ENCODE measurements at places on chromosomes 4 and X. TPM values are rescaled to one million over a fixed set of nuclear protein-coding genes. Genes with fewer than 3 reads are reported as not detected.

DNA sequence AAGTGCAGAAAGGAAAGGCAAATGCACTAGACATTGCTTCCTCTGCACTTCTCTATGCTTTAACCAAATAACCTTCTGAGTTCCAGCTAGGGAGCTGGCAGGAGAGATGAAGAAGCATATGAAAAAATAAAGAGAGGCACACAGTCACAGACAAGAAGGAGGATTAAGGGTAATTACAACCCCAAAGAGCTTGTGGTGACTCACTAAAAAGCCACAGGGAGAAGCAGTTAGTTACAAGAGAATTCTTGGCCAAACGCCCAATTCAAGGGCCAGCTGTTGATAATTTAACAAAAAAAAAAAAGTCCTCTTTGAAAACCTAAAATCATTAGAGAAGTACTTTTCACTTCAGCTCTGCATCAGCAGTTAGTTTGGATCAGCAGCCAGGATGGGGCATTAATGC is 478.0 kb downstream of the KCNIP4 start:
- no peaks in the 10 kb centered on the region for H3K36me3 ChIP-seq
- peaks cover 43% of the 10 kb centered on the region for H3K27me3 ChIP-seq
- peaks cover 12% of the 10 kb centered on the region for H3K4me1 ChIP-seq
- no peak overlapping the region for H3K4me3 ChIP-seq
- H3K27ac ChIP-seq = no peak overlapping the region

GRCh38 chr4:120821977-120822376 is 100.5 kb downstream of the PRDM5 start:
- H3K27ac ChIP-seq = no peak overlapping the region
- no peak for DNase-seq
- H3K4me3 ChIP-seq = no peak overlapping the region
- no peaks in the 10 kb centered on the region for H3K27me3 ChIP-seq
- H3K36me3 ChIP-seq = no peaks in the 10 kb centered on the region
- H3K4me1 ChIP-seq = no peaks in the 10 kb centered on the region

DNA sequence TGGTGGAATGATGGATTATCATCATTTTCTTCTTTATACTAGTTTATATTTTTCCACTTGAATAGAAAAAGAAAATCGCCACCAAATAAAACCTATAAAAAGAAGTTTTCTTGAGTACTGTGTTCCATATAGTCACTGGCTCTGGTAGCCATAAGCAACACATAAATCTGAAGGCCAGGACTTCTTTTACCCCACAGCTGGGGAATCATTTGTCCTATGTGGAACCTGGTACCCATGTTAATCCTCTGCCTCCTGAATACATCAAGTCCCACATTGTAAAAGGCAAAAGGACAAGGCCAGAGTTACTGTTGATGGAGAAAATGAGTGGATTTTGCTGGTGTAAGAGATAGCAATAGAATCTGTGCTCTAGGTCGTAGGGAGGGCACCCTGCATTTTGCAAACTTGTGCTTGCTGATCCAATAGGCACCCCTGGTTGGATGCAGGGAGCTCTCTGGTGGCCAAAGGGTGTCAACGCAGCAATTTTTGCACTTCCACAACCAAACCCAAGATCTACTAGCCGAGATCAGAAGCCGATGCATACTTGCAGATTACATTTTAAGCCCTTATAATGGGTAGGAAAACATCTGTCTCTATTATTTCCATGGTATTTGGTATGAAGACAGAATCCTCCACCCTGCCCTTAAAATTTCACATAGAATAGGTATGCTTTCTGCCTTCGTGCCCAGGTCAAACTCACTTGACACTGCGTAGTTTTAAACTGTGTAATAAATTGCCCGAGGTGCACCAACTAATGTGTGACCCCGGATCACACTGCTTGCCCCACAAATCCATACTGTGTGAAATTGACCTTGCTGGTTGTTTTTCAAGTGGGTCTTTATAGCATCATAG is 146.2 kb upstream of the SCML1 start:
- H3K4me1 ChIP-seq = peaks cover 47% of the 10 kb centered on the region
- H3K27ac ChIP-seq = peak overlapping the region; percentile 95
- peaks cover 28% of the 10 kb centered on the region for H3K36me3 ChIP-seq

GRCh38 chr4:179116011-179116410 is 1673.8 kb upstream of the AGA start:
- no peaks in the 10 kb centered on the region for H3K27me3 ChIP-seq
- H3K27ac ChIP-seq = no peak overlapping the region
- DNase-seq = no peak
- H3K4me1 ChIP-seq = peaks cover 10% of the 10 kb centered on the region
- H3K4me3 ChIP-seq = no peak overlapping the region

GRCh38 chr4:159719531-159719930 is 616.7 kb downstream of the RAPGEF2 start:
- H3K27me3 ChIP-seq = no peaks in the 10 kb centered on the region
- no peaks in the 10 kb centered on the region for H3K36me3 ChIP-seq
- no peak overlapping the region for H3K4me3 ChIP-seq
- no peaks in the 10 kb centered on the region for H3K4me1 ChIP-seq
- DNase-seq = no peak
- no peak overlapping the region for H3K27ac ChIP-seq

- no peak overlapping the region for H3K4me3 ChIP-seq
- H3K4me1 ChIP-seq = no peaks in the 10 kb centered on the region
- no peaks in the 10 kb centered on the region for H3K36me3 ChIP-seq
- DNase-seq = peak; percentile 21
- H3K27ac ChIP-seq = no peak overlapping the region
- no peaks in the 10 kb centered on the region for H3K27me3 ChIP-seq
Observed at GRCh38 chrX:145405012-145405411, 157.7 kb downstream of the SPANXN1 start.

GRCh38 chr4:142818476-142818875 is 27.6 kb downstream of the INPP4B start:
- H3K4me1 ChIP-seq = peaks cover 31% of the 10 kb centered on the region
- no peaks in the 10 kb centered on the region for H3K27me3 ChIP-seq
- no peaks in the 10 kb centered on the region for H3K36me3 ChIP-seq

DNA sequence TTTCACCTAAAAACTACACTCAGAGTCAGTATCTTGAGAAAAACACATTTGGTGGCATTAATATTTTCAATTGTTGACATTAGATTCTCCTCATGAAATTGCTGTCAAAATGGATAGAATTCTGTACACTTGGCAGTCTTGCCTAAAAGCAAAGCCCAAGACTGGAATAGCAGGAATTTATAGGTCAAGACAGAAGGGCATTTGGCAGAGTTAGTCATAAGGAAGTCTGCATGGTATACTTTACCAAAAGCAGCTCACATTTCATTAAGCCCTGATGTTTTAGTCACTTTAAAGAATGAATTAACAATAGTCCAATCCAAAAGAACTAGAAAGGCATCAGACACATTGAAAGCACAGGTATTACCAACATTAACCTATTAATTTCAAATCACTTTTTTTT is 7.1 kb downstream of the CCDC160 start:
- peak overlapping the region; percentile 5 for H3K27ac ChIP-seq
- no peak overlapping the region for H3K4me3 ChIP-seq
- no peaks in the 10 kb centered on the region for H3K36me3 ChIP-seq
- peaks cover 55% of the 10 kb centered on the region for H3K4me1 ChIP-seq

GRCh38 chrX:54066841-54067240 is 22.6 kb upstream of the PHF8 start:
- no peaks in the 10 kb centered on the region for H3K4me1 ChIP-seq
- no peaks in the 10 kb centered on the region for H3K27me3 ChIP-seq
- DNase-seq = no peak
- H3K4me3 ChIP-seq = no peak overlapping the region
- H3K27ac ChIP-seq = no peak overlapping the region

- no peaks in the 10 kb centered on the region for H3K36me3 ChIP-seq
- no peak overlapping the region for H3K4me3 ChIP-seq
- H3K4me1 ChIP-seq = no peaks in the 10 kb centered on the region
- H3K27me3 ChIP-seq = no peaks in the 10 kb centered on the region
- no peak for DNase-seq
Observed at GRCh38 chrX:71514367-71515037, 18.4 kb upstream of the OGT start.

DNA sequence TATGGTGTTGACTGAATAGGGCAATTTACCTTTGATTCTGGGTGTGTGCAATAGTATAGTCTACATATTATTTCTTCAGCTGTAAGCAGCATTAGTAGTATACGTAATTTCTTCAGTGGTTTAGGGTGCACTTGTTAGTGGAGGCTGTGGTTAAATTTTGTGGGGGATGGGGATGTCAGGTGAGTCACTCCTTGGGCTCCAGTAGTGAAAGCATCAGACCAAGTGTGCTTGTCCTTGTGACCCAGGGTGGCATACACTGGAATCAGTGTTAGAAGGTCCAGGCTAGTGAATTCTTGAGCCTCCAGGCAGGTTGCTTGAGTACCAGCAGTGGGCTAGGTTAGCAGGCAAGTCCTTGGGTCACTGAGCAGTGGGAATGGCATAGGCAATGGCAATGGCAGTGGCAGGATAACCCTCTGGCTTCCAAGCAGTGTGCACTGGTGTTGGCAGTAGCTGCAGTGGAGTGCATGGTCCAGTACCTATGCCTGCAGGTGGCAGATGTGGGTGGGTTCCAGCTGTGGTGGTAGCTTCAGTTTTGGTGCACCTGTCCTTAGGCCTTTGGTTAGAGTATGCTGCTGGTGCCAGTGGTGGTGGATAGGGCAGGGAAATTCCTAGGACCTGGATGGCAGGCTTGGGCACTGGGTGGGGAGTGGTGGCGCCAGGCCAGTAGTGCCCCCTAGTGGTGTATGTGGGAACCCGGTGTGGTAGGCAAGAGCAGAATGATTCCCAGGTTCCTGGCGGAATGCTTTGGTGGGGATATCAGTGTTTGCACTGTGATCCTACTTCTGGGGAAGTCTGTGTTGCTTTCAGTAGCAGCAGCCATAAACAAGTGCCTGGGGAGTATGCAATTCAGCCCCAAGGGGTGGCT is 531.0 kb downstream of the SMARCA1 start:
- no peak overlapping the region for H3K27ac ChIP-seq
- DNase-seq = no peak
- no peaks in the 10 kb centered on the region for H3K4me1 ChIP-seq

GRCh38 chr4:155772459-155773195 is 13.8 kb downstream of the GUCY1B1 start:
- no peak overlapping the region for H3K27ac ChIP-seq
- H3K36me3 ChIP-seq = no peaks in the 10 kb centered on the region
- no peaks in the 10 kb centered on the region for H3K27me3 ChIP-seq
- no peaks in the 10 kb centered on the region for H3K4me1 ChIP-seq

GRCh38 chr4:105679186-105679585 is 29.3 kb downstream of the INTS12 start:
- no peak for DNase-seq
- H3K4me1 ChIP-seq = peaks cover 19% of the 10 kb centered on the region
- H3K4me3 ChIP-seq = no peak overlapping the region
- H3K27me3 ChIP-seq = no peaks in the 10 kb centered on the region

DNA sequence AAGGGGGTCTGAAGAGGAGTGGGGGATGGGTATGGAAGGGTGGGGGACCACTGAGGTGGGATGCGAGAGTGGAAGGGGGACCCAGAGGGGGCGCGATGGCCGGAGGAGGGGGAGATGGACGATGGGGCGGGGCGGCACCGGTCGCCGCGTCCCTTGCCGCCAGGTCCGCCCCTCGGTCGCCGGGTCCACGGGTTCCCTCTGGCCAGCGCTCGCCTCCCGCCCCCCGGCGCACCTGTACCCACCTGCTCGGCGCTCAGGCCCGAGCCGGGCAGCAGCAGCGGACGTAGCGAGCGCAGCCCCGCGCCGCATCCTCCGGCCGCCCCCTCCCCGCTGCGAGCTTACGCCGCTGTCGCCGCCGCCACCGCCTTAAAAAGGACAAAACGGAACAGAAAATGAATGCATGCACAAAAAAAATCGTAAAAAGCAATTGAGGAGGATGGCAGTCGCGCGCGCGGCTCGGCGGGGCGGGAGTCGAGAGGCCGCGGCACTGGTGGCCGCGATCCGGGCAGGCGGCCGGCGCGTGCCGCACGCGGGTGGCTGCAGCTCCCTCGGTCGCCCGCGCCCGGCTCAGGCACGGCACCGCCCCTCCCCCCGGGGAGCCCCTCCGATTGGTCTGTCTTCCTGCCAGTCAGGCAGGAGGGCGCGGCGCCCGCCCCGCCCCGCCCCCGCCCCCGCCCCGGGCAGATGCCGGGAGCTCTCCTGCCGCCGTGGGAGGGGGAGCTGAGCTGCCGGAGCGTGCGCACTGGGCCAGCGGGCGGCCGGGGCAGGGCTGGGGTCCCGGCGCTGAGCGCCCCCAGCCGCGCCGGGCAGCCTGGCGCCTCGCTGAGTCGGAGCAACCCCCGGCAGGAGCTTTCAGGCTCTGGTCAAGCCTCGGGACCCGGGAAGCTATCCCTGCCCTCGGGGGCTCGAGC is at the start of gene JAKMIP1:
Gene JAKMIP1 (minus strand): TSS at position 539 of the 911 bp plus-strand sequence. CDS start 87,699 bp downstream, outside the sequence.
- peaks cover 6% of the 10 kb centered on the region for H3K36me3 ChIP-seq
- H3K27me3 ChIP-seq = peaks cover 55% of the 10 kb centered on the region
- peak within 1 kb of the TSS; percentile 60 for H3K4me3 ChIP-seq
- H3K4me1 ChIP-seq = no peaks in the 10 kb centered on the region
- no peak within 1 kb of the TSS for H3K27ac ChIP-seq

DNA sequence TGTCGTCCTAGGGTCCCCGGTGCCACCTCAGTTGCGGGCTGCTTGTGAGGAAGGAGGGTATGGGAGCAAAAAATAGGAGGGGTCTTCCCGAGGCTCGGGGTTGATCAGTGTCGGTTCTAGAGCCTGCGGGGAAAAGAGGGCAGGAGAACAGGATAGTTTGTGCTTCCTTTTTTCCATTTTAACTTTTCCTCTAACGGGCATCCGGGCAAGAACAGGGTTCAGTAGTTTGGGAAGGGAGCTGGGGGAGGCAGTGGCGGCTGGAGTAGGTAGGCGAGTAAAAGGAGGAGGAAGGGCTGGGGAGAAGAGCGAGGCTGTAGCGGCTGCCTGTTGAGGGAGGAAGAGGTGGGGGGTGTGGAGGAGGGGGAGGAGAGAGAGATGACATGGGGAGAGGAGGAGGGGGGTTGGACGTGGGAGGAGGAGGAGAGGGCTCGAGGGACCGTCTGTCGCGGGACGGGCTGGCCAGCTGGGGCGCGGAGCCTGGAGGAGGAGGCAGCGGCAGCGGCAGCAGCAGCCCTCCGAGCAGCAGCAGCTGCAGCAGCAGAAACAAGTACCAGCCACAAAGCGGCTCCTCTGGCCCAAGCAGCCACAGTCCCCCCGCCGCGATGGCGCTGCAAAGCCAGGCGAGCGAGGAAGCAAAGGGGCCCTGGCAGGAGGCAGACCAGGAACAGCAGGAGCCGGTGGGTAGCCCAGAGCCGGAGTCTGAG is at the start of gene SLC16A2:
Gene SLC16A2 (plus strand): TSS at position 458 of the 704 bp plus-strand sequence. CDS start 145 bp downstream, at position 603.
- DNase-seq = peak; percentile 44
- peaks cover 16% of the 10 kb centered on the region for H3K36me3 ChIP-seq
- H3K27ac ChIP-seq = peak within 1 kb of the TSS; percentile 51

- H3K27me3 ChIP-seq = peaks cover 30% of the 10 kb centered on the region
- no peaks in the 10 kb centered on the region for H3K4me1 ChIP-seq
- no peak overlapping the region for H3K27ac ChIP-seq
Observed at GRCh38 chr4:11106190-11106589, 322.5 kb downstream of the HS3ST1 start.

Gene GASK1B
- 1.4 TPM for total RNA-seq

Gene BTK
- total RNA-seq = not detected

Gene F8A2
- not detected for total RNA-seq

Gene XK
- 11.3 TPM for total RNA-seq

Gene SLC25A4
- total RNA-seq = 15.2 TPM

Gene NUDT11
- total RNA-seq = 1.3 TPM

Gene RRH
- total RNA-seq = 0.34 TPM

Gene ODAPH
- not detected for total RNA-seq

Gene TMPRSS11D
- not detected for total RNA-seq

Gene IDUA
- total RNA-seq = 38.8 TPM

Gene SMARCA5
- total RNA-seq = 47.8 TPM

Gene XKRX
- 0.83 TPM for total RNA-seq

Gene H2BW1
- not detected for total RNA-seq

Gene CPZ
- not detected for total RNA-seq

Gene BMPR1B
- 9.2 TPM for total RNA-seq

Gene ADH7
- total RNA-seq = not detected

Gene DDIT4L
- 1.2 TPM for total RNA-seq

Gene FAM184B
- 0.09 TPM for total RNA-seq

Gene AFAP1
- total RNA-seq = 40.1 TPM

Gene MEPE
- total RNA-seq = not detected
